NCI-H1694 (cell line): ENCODE measurements at places on chromosomes 2 and 18.

DNA sequence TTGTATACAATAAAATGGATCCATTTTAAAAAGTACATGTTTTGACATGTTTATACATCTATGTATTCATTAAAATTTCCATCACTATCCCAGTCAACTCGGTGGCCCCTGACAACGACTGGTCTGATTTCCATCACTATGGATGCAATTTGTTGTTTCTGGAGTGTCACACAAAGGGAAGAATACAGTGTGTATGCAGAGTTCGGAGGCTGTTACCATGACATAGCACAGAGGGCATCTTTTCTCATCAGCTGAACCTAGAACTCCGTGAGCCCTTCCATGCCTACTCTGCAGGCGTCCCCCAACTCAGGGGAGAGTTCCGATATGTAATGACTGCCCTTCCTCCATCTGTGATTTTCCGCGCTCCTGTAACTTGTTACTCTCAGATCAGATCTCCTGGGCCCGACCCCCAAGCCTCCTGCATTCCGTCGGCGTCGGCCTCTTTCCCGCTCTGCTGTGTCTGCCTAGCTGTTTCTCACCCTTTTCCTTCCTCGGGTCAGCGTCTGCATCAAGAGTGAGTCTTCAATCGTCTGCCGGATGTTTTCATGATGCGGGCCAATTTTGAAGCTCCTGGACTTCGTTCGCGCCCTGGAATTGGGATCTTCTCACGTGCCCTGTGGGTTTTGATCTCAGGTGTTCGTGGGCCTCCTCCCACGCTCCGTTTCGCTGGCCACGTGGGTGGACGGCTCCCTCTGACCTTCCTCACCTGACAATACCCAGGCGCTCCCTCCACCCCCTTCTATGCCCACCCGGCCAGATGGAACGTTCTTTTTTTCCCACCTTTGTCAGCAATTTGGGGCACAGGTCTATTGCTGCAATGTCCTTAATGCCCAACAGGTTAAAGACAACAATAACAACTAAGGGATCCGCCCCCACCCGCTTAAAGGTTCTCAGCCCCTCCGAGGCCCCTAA lies 161.0 kb downstream of the TWIST2 start:
- DNase-seq: no peak

DNA sequence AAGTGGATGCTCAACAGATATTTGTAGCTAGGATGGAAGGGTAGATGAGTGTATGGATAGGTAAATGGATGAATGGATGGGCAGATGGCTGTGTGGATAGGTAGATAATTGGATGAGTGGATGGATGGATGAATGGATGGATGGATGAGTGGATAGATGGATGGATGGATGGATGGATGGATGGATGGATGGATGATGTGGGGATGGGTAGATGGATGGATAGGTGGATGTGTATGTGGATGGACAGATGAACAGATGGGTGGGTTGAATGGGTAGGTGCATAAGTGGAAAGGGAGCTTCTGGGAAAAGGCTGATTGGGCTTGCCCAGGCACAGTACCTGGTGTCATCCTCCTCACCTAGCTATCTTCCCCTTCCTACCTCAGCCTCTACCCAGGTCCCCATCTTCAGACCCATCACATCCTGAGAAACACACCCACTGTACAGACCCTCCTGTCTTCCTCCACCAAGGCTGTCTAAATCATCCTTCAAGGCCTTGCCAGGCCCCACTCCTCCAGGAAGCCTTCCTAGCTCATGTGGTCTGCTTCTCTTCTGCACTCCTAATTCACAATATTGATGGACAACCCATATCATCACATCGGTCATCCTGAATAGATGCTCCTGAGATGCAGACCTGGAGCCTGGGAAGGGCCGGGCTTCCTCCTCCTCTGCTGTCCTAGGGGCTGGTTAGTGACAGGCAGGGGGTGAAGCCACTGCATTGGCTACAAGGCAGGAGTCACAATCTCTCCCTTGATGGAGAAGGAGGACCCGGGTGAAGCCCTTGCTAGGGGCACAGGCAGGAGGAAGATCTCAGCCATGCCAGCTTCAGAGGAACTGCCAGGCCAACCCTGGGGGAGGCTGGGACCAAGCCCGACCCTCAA lies 49.4 kb downstream of the SMAD7 start:
- no peak for DNase-seq

DNA sequence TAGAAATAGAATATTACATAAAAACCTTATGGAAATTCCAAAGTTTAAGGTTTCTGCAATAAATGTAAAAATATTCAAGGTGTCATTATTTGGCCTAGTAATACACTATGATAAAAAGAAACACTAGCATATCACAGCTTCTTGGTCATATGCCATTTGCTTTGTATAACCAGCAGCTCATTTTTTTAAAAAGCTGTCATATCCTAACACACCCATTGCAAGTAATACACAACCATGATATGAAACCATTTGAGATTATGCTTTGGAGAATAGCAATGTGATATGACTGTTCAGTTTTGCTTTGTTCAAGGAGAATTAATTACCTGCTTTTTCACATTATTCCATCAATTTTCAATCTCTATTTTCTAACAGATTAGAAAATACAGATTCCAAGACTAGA lies 149.0 kb downstream of the IKZF2 start:
- DNase-seq: no peak

GRCh38 chr2:98571121-98571701 lies 37.1 kb downstream of the COA5 start:
- DNase-seq: no peak

GRCh38 chr2:159714247-159714930 lies 2.1 kb downstream of the MARCHF7 start:
- no peak for DNase-seq

GRCh38 chr2:97673182-97673914 lies 3.8 kb downstream of the C2orf92 start:
- no peak for DNase-seq

DNA sequence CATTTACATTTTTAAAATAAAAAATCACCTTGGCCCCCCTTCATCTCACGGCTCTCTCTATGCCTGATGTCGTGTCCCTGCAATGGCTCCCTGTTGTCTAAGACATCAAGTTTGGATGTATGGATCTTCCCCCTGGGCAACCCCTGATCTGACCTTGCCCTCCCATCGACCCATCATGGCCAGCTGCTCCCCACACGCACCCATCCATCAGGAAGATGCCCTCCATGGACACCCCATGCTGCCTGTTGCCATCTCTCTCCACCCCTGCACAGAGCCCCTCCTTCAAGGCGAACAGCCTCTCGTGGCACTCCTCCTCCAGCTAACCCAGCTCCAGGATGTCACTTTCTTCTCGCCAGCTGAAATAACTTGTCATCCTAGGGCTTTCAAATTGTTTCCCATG lies 59.5 kb downstream of the DPYSL5 start:
- no peak for DNase-seq

DNA sequence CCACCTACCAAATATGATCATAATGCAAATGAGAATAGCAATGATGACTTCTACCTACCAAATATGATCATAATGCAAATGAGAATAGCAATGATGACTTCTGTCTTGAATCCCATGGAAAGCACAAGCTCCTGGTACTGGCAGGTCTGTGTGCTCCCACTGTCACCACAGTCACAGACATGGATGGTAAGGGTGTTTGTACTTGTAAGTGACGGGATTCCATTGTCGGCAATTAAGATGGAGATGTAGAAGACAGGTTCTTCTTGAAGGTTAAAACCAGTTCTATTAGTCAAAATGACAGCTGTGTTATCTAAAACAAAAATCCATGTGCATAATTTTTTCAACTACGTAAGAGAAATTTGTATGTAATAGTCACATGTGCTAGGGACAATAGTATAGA lies 95.0 kb downstream of the CDH19 start:
- no peak for DNase-seq

DNA sequence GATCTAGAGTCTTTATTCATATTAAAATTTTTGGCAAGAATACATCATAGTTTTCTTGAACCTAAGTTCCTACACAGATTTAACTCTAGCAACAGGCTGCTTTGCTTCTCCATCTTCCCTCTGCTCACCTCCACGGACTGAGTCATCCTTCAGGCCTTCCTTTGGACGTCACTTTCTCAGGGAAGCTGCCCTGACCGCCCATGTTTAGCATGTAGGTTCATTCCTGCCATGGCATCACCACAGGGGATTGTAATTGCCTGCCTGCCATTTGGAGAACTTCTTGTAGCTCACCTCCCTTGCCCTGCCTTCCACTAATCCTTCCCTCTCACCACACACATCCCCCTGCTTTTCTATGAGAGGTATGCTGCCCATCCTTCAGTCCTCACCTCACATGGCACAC lies 43.9 kb upstream of the B3GNT2 start:
- DNase-seq: no peak

GRCh38 chr18:72871091-72871490 lies 3.3 kb upstream of the NETO1 start:
- DNase-seq: no peak

- peak; percentile 82 for DNase-seq
Measured at GRCh38 chr2:47056374-47056773, 98.7 kb downstream of the STPG4 start.

GRCh38 chr2:237967463-237967951 lies 693 bp downstream of the UBE2F start:
- DNase-seq: no peak

GRCh38 chr2:62604336-62604735 lies 98.3 kb upstream of the TMEM17 start:
- no peak for DNase-seq

DNA sequence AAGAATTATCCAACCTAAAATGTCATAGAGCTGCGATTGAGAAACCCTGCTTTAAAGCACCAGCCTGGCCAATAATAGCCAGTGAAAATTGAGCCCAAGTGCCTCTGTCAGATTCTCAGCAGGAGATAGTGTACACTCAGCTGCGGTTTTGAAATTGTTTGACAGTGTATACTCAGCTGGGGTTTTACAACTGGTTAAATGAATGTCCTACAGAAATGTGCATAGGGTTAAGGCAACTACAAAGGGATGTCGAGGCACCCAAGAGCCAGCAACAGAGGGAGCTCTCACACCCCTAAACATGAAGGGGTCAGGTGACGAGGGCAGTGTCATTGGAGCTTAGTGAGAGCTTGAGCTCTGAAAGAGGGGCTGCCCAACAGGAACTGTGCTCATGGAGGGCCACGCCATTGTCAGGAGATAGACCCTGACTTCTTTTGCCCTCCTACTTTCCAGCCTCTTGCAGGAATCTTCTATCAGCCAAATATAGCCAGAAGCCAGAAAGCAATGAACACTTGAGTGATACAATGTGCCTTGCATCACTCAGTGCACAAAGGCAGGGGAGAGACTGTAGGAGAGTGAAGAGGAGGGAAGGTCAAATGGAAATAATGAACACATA lies 15.1 kb downstream of the ACTG2 start:
- no peak for DNase-seq

DNA sequence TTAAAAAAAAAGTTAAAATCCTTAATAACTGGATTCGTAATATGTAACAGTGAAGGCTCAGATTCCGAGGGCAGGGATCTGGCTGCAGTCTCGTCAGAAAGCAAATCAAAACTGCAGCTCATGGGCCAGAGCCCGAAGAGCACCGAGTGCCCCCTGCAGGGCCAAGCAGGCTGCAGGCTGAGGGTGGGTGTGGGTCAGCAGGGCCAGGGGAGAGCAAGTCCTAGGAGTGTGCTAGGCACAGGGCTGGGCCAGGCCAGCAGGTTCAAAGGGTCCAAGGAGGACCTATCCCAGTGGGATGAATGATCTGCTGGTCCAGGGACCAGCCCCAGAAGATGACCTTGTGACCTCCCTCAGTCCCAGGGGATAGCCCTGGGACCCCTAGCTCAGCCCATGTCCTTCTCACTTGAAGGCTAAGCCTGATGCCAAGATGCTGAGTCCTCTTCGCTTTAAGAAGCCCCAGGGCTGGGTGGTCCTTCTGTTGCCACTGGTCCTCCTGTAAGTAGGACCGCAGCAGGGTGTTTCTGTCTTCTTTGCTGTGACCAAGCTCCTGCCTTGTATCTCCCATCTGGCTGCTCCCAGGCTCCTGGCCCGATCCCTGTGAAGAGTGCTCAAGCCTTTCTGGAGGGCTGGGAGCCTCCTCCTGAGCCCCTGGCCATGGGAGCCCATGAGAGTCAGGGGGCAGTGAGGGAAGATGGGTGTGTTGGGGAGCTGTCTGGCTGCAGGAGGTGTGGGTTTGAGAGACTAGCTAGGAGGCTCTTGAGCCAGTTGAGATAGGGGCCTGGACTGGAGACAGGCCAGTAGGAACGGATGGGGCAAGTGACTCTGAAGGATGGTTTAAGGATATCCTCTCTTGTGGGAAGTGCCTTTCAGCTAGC lies 150.7 kb downstream of the DYSF start:
- no peak for DNase-seq

DNA sequence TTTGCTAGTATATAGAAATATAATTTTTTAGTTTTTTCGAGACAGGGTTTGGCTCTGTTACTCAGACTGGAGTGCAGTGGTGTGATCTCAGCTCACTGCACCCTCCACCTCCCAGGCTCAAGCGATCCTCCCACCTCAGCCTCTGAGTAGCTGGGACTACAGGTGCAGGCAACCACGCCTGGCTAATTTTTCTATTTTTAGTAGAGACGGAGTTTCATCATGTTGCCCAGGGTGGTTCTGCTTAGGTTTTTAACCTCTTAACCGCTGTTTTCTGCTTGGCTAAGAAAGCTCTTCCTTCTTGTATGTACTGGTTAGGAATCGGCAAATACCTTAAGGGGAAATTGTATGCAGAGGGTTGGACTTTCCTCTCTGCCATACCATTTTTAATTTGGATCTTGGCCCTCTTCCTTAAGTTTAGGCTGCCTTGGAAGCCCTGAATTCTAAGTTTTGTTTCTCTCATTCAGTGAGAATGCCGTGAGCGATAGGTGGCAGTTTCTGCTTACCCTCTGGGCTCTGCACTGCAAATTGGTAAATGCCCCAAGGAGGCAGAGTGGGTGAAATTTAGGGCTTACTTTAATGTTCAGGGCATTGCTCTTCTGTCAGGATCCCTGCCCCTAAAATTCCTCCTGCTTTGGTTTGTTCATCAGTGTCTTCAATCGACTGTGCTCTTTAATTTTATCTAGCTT lies 32.3 kb downstream of the EML6 start:
- no peak for DNase-seq

- no peak for DNase-seq
Measured at GRCh38 chr18:8762968-8763367, 57.6 kb downstream of the MTCL1 start.

GRCh38 chr2:68463287-68463877 lies 3.7 kb downstream of the FBXO48 start:
- DNase-seq: peak; percentile 56

- no peak for DNase-seq
Measured at GRCh38 chr2:240886023-240886565, 9.9 kb downstream of the MAB21L4 start.

- no peak for DNase-seq
Measured at GRCh38 chr18:48979944-48980890, 29.5 kb upstream of the SMAD7 start.

DNA sequence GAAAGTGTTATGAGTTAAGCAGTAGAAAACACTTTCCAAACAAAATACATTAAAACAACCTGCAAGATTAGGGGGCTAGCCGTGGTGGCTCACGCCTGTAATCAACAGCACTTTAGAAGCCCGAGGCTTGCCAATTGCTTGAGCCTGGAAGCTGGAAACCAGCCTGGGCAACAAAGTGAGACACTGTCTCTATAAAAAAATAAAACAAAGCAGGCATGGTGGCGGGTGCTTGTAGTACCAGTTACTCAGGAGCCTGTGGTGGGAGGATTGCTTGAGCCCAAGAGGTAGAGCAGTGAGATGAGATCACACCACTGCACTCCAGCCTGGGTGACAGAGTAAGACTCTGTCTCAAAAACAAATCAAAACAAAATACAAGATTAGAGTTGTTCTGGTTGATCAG lies 208.3 kb downstream of the ERBB4 start:
- DNase-seq: no peak
